ENCODE measurements at places on chromosomes 7 and 10.

- no peak for DNase-seq
Measured at GRCh38 chr10:113382691-113383090, 170.2 kb upstream of the HABP2 start.

- DNase-seq: no peak
Measured at GRCh38 chr10:103709341-103709920, 145.9 kb downstream of the SH3PXD2A start.

- DNase-seq: no peak
Measured at GRCh38 chr7:21141476-21141875, 286.4 kb upstream of the SP4 start.

- no peak for DNase-seq
Measured at GRCh38 chr7:131626643-131627042, 70.2 kb upstream of the PODXL start.

GRCh38 chr10:103564776-103565520 lies 71.4 kb downstream of the NEURL1 start:
- peak; percentile 35 for DNase-seq

- no peak for DNase-seq
Measured at GRCh38 chr7:69951458-69951857, 353.2 kb downstream of the AUTS2 start.

GRCh38 chr7:28615091-28615490 lies 202.8 kb downstream of the CREB5 start:
- no peak for DNase-seq

DNA sequence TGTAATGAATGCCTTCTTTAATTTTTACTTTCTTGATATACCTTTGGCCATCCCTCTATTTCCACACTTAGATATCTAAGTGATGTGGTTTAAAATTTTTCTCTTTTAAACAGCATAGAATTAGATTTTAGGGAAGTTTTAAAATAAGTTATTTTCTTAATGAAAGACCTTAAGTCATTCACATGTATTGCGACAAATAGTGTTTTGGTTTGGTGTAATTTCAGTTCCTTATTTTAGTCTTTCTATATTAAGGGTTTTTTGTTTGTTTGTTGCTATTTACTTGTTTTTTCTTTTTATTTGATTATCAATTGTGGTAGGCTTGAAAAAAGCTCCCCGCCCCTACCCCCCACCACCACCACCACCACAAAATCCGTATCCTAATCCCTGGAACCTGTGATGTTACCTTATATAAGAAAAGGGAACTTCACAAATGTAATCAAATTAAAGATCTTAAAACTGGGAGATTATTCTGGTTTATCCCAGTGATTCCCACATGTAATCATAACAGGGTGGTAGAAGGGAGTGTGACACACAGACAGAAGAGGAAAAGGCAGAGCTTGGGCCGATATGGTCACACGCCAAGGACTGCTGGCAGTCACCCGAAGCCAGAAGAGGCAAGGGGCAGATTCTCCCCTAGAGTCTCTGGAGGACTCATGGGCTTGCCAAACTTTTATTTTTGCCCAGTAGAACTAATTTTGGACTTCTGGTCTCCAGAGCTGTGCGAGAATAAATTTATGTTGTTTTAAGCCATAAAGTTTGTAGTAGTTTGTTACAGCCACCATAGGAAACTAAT lies 149.7 kb downstream of the NPSR1 start:
- no peak for DNase-seq
